Fibroblast of mammary gland (primary cell): ENCODE measurements at places on chromosomes 11 and 22.

- peak; percentile 82 for DNase-seq
These were observed 33.8 kb downstream of the EHF start for GRCh38 chr11:34654483-34655334.

GRCh38 chr11:71462726-71463125 is 9.7 kb downstream of the NADSYN1 start:
- no peak for DNase-seq

DNA sequence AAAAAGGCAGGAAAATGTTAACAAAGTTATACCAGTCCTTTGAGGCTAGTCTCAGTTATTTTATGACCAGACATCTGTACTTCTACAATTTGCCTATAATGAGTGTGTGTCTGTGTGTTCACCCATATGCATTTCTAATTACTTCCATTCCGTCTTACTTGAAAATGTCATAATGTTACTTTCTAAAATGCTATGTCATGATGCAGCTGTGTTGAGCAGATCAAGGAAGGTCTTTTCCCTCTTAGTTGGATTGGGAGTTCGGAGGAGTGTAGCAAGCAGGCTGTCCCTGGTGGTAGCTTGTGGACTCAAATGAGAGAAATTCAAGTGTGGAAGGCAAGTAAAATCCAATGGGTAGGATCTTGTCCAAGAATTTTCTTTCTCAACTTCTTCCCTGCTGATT is 3.0 kb downstream of the SNX19 start:
- DNase-seq = no peak

DNA sequence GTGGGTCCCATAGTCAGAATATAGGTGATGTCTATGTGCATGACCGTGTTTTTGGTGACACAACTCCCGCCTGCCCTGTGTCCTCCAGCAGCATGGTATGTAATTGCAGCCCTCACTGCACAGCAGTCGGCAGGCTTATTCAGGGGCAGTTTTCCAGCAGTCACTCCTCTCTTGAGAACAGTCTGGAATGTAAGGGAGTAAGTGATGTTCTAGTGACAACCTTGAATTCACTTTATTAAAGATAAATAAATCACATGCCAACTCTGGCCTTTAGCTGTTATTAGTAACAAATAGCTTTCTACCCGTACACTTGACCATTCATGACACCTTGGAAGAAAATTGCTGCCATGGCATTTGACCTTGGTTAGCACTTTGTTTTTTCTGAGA is 27.9 kb downstream of the ZNRF3 start:
- no peak for DNase-seq

DNA sequence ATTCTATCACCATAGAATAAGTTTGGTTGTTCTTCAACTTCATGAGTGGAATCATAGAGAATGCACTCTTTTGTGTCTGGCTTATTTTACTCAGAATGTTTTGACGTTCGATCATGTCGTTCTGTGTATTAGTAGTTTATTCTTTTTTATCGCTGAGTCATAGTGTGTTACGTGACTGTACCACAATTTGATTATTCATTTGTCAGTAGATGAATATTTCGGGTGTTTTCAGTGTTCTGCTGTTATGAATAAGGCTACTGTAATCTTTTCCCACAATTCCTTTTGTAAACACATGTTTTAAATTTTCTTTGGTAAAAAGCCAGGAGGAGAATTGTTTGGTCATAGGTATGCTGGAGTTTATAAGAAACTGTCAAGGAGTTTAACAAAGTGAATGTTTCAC is 279.9 kb upstream of the B3GAT1 start:
- DNase-seq = peak; percentile 54

- DNase-seq = peak; percentile 82
These were observed 2.3 kb downstream of the KRTAP5-11 start for GRCh38 chr11:71580057-71581003.

GRCh38 chr11:20451568-20451967 is 64.1 kb downstream of the PRMT3 start:
- DNase-seq = peak; percentile 66

GRCh38 chr11:12979928-12980689 is 29.0 kb upstream of the RASSF10 start:
- DNase-seq = no peak

- DNase-seq = no peak
These were observed 89.5 kb downstream of the WNT7B start for GRCh38 chr22:45887202-45888131.

GRCh38 chr22:50625131-50625567 is 2.8 kb downstream of the ARSA start:
- no peak for DNase-seq

GRCh38 chr11:76269661-76270261 is 63.5 kb upstream of the WNT11 start:
- DNase-seq = no peak

DNA sequence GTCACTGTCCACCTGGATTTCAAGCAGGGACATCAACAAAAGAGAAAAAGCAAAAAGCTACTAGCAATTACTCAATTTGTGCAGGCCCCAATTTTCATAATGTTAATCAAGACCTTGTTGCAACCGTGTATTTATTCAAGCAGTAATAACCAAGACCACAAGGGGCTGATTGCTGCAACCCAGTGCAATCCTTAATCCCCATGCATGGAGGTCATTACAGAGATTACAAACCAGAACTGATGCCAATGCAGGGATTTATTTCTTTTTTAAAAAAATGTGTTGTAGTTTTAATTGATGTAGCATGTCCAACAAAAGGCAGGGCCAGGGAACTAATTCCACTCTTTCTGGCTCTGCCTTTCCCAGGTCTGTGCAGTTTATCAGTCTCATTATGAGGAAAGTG is 18.4 kb downstream of the TECTA start:
- DNase-seq = no peak

DNA sequence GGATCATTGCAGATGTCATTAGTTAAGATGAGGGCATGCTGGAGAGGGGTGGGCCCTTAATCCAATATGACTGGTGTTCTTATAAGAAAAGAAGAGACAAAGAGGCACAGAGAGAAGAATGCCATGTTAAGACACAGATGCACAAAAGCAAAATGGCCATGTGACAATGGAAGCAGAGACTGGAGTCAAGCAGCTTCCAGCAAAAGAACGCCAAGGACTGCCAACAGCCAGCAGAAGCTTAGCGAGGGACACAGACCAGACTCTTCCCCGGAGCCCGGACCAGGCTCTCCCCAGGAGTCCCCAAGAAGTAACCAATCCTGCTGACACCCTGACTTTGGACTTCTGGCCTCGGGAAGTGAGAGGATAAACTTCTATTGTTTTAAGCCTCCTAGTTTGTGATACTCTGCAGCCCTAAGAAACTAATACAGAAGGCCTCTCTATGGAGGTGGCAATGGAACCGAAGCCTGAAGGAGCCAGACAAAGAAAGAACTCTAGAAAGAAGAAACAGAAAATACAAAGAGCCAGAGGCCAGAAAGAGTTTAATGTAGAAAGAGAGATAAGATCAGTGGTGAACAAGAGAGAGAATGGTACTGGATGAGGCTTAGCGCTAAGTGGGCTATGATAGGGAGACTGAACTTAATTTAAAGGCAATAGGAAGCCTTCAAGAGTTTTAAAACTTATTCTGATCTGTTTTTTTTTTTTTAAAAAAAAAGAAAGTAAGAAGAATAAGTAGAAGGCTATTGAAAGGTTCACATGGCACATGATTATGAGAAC is 27.7 kb downstream of the PRCP start:
- no peak for DNase-seq

DNA sequence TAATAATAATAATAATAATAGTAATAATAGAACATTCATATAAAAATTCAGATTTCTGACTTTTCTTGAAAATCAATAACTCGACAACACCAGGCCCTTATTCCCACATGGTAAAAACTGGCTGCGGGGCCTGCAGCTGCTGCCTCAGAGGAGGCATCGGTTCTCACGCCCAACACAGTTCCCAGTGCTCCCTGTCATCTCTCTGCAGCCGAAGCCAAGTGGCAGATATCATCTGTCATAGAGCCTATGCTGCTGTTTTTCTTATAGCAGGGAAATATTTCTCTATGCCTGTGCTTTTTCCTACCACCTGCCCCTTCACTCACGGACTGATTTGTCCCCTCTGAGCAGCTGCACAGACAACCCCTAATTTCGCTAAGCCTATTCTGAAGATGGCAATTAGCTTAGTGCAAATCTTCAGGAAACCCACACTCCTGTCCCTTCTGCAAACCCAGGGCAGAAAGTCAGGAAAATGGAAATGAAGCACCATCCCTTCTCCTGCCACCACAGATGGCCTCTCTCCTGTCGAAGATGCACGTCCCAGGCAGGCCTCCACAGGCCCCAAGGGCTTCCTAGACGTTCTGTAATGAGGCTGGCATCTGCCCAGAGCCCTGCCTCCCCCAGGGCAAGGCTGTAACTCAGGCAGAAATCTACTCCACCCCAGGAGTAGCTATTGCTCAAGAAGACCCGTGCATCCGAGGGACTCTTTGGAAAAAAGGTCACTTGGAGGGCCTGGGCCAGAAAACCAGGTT is 66.7 kb downstream of the SYN3 start:
- DNase-seq = peak; percentile 2

GRCh38 chr11:15590132-15590531 is 475.4 kb downstream of the INSC start:
- peak; percentile 31 for DNase-seq

- DNase-seq = no peak
These were observed 110.8 kb downstream of the MORC2 start for GRCh38 chr22:30857791-30858190.

DNA sequence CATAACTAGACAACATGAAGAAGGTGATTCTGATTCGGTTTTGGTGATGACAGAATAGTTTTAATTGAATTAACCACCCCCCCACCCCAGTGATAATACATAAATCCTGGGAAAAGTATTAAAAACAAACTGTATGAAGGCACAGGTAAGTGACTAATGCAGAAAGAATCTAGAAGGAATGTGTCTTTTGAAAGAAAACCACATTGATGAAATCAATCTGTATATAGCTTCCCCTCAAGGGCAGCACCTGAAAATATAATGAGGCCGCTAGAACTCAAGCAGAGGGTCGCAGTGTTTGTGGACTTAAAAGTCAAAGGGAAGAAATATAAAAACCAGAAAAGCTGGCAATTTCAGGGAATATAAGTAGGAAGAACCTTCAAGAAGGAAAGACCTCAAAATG is 580.5 kb upstream of the CHORDC1 start:
- DNase-seq = no peak

DNA sequence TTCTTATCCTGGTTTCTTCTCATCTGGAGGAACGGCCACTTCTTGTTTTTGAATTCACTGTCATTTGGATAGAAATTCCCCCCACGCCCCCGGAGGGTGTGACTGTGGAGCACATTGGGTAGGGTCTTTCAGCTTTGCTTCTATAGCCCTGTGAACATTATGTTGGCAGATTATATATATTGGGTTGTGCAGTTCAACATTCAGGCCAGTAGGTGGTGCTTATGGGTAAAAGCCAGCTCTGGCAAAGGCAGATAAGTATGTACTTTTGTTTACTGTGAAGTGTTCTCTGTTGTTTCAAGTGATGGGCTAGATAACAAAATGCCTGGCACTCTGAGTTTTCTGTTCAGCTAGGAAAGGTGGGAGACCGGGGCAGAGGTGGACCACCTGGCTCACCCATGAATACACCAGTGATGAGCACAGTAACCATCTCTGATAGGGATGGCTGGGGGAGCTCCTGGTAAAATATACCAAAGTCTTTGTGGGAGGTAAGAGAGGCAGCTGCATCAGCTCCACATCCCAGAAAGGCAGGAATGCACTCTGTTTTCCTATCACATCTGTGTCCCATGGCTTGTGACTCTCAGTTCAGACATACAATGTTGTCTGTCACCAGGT is 1348.2 kb upstream of the RAG2 start:
- DNase-seq = peak; percentile 30

DNA sequence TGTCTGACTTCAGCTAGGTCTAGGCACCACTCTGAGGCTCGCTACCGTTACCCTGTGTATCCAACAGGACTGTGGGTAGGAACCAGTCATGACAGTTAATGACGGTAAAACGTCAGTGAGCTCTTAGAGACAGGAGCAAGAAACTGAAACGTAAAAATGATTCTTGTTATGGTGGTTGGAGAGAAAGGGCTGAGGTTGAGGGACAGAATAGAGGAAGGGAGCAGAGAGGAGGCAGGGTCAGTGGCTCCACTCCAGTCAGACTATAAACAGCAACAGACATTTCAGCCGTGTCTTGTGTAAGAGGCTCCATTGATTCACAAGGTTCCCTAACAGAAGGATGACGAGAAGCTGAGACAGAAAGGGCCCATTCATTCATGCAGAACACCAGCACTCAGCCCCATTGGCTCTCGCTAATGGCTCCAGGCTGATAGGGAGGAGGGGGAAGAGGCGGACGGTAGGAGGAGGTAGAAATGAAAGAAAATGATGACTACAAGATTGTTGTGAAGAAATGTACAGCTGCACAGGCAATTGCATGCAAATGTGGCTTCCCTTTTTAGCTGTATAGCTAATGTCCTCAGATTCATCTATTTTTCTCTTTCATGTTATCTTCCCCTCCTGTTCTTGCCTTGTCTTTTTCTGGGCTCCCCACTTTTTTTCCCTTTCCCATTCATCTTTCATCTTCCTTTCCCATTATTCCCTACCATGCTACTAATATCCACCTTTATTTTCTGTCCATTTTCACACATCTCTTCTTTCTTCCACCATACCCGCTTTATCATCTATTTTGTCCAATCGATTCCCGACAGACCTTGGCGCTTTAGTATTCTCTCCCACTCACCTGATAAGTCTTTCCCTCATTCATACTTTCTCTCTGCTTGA is 34.3 kb downstream of the ETS1 start:
- peak; percentile 83 for DNase-seq
